ENCODE measurements at places on chromosomes 2 and 18.

GRCh38 chr2:71951718-71952404 is 195.8 kb downstream of the CYP26B1 start:
- H3K36me3 ChIP-seq: no peaks in the 10 kb centered on the region
- H3K4me1 ChIP-seq: no peaks in the 10 kb centered on the region
- no peak overlapping the region for H3K4me3 ChIP-seq
- H3K27me3 ChIP-seq: no peaks in the 10 kb centered on the region
- DNase-seq: no peak

- peaks cover 18% of the 10 kb centered on the region for H3K36me3 ChIP-seq
- no peak for DNase-seq
- H3K4me3 ChIP-seq: no peak overlapping the region
- H3K27me3 ChIP-seq: no peaks in the 10 kb centered on the region
- no peak overlapping the region for H3K27ac ChIP-seq
Observed at GRCh38 chr18:9243029-9243428, 91.5 kb upstream of the TWSG1 start.

- H3K27ac ChIP-seq: no peak overlapping the region
- no peaks in the 10 kb centered on the region for H3K27me3 ChIP-seq
- no peak for DNase-seq
Observed at GRCh38 chr18:59649591-59649990, 47.6 kb downstream of the CCBE1 start.

DNA sequence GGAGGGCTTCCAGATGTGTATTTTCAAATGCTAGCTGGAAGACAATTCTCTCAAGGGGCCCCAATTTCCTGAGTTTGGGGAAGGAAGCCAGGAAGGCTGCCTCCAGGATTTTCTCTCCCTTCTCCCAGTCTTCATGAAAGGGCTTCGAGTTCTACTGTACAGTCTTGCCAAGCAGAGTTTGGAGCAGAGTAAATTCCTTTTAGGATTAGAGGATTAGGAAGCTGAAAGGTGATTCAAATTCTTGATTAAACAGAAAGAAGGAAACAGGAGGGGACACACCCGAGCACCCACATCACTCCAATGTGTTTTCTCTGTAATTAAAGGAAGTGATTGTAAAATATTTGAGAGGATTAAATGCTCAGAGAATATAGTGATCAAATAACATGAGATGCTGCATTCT is 217.8 kb downstream of the SETBP1 start:
- no peak overlapping the region for H3K4me3 ChIP-seq
- no peaks in the 10 kb centered on the region for H3K4me1 ChIP-seq
- peaks cover 3% of the 10 kb centered on the region for H3K27me3 ChIP-seq
- no peak overlapping the region for H3K27ac ChIP-seq
- no peak for DNase-seq
- no peaks in the 10 kb centered on the region for H3K36me3 ChIP-seq

DNA sequence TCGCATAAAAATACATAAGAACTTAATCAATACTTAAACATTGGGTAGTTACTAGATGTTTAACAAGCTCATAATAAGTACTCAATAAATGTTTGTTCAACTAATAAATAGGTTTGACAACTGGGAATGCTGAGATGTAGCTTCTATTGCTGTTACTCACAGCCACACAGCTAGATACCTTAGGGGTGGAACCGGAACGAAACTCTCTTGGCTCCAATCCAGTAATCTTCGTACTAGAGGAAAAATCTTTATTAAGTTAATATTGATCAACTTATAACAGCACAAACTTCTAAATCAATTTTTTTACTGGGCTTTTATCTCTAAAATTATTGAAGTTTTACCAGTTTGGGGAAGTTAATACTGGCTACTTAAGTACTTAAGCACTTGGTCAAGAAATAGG is 247.8 kb downstream of the PAX3 start:
- no peaks in the 10 kb centered on the region for H3K36me3 ChIP-seq
- no peaks in the 10 kb centered on the region for H3K27me3 ChIP-seq
- no peak for DNase-seq
- H3K4me3 ChIP-seq: no peak overlapping the region
- H3K27ac ChIP-seq: no peak overlapping the region

DNA sequence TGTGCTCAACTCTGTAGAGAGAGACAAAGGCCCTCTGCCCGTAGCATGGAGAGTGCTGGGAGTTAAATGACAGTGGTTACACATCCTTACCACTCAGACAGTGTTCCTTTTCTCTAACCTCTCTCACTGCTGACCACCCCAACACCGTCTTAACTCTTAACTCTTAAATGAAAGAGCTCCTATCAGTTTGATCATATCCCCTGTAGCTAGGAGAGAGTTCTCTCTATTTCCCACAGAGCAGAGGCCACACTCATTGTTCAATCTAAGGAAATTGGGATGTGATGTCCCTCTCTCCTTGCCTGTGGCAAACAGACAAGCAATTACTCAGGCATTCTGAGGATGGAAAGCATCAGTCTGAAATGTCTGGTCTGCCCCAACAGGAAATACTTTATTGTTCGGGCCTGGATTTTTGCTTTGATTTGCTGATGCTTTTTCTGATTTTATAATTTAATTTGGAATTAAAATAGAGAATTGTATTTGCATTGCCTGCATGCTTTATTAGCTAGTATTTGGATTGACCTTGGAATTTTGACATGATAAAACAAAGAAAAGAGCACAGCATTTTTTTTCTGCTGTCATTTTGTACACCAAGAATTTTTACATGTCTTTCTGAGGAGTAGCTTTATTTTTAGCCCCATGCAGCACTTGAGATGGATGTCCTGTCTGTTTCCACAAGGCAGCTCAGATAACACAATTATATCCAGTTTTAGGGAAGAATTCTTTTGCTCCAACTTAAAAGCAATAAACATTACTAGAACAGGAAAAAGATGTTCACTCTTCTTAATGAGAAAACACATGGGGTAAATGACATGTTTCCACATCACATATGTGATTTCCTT is 27.7 kb upstream of the IER3IP1 start:
- H3K36me3 ChIP-seq: no peaks in the 10 kb centered on the region
- no peak overlapping the region for H3K4me3 ChIP-seq
- H3K27me3 ChIP-seq: no peaks in the 10 kb centered on the region
- no peak for DNase-seq

DNA sequence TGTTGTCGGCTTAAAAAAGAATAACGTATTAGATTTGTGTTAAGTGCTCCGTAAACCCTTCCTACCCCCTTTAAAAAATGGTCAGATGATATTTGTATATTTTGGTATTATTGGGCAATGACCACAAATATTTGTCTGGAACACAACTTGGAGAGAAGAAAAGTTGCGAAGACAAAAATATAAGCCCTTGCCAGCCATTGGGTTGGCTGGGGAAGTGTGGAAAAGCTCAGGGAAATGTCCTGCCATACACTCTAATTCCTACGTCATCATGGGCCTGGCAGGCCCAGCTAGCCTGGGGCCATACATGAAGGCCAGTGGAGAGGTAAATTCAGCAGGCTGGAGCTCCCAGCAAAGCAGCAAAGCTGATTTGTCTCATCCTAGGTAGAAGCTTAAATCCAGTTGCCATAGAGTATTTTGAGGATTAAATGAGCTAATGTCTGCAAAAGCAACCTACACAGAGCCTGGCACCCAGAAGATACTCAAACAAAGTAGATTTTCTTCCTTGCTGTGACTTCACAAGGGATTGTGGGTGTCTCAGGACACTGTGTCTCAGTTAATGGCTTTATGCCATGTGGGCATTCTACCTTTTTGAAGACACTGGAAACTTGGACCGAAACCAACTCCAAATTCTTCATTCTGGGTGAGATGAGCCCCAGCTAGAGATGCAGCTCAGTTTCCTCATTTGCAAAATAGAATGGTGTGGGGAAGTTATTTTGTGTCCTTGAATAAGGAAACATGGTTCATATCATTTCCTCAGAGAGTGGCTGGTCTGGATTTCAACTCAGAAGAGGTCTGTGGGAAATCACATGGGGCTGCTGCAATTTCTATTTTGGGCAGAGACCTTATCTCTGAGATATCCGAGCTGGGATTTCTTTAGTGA is 87.9 kb upstream of the MAP4K3 start:
- H3K4me3 ChIP-seq: no peak overlapping the region
- no peaks in the 10 kb centered on the region for H3K36me3 ChIP-seq
- H3K4me1 ChIP-seq: no peaks in the 10 kb centered on the region
- H3K27ac ChIP-seq: no peak overlapping the region

DNA sequence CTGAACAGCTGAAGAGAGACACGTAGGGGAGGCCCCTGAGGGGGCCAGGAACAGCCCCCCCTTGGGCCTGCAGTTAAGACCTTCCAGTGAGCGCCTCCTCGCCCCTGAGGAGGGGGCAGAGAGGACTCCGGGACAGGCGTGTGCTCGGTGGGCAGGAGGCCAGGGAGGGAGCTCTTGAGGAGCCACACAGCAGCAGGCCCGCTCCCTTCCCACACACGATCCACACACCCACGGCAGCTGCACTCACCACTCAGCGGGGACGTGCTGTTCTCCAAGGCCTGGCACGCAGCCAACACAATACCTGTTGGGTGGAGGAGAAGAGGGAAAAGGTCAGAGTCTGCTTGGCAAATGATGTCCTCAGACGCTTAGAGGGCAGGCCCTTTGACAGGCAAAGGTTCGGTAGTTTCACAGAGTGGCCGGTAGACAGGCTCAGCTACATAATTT is 39.0 kb downstream of the TGFA start:
- no peaks in the 10 kb centered on the region for H3K36me3 ChIP-seq
- DNase-seq: no peak
- H3K27me3 ChIP-seq: no peaks in the 10 kb centered on the region
- no peak overlapping the region for H3K27ac ChIP-seq

- no peaks in the 10 kb centered on the region for H3K27me3 ChIP-seq
- no peak overlapping the region for H3K27ac ChIP-seq
- no peak overlapping the region for H3K4me3 ChIP-seq
- DNase-seq: no peak
- H3K4me1 ChIP-seq: no peaks in the 10 kb centered on the region
Observed at GRCh38 chr2:111205774-111206173, 85.1 kb downstream of the BCL2L11 start.

DNA sequence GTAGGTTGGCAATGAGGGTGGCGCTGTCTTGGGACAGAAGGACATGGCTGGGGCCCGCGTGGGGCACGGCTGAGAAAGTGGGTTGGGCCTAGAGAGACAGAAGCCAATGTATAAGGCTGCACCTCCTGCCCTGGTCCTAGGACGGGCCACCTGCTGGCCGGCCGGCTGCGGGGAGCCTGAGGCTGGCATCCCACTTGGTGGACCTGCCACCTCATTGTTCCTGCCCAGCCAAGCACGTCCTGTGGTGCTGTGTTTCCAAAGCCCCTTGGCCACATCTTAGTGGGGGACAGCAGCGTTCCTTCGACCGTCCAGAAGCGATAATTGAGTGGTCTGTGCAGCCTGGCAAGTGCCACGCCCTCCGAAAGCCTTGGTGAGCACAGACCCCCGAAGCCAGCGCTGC is 223.9 kb downstream of the LDLRAD4 start:
- H3K27me3 ChIP-seq: no peaks in the 10 kb centered on the region
- no peaks in the 10 kb centered on the region for H3K36me3 ChIP-seq

Data from effector memory CD4-positive, alpha-beta T cell (primary cell).